ENCODE measurements at places on chromosomes 4 and X. TPM values are rescaled to one million over a fixed set of nuclear protein-coding genes. Genes with fewer than 3 reads are reported as not detected.
A peak's percentile ranks its signal among the peaks of the same experiment; 100 is the strongest.

DNA sequence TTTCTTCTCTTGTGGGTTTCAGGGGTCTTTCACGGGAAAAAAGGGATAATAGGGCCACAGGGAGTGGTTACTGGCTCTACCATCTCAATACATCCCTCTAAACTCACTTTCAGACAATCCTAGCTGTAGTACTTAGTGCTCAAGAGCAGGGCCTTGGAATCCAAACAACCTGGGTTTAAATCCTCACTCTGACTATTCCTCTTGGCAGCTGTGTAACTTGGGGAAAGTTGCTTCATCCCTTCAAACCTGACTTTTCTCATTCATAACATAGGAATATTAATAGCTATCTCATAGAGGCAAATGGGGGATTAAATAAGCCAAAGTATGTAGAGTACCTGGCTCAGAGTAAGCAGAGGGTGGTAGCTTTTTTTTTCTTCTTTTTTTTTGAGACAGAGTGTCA is 32.4 kb downstream of the CCNG2 start:
- no peak overlapping the region for H3K4me3 ChIP-seq
- peaks cover under 1% of the 10 kb centered on the region for H3K4me1 ChIP-seq
- H3K27ac ChIP-seq, result no peak overlapping the region
- 0 out of 2 replicates have a peak, but pooled peaks cover 2% of the 10 kb centered on the region for H3K27me3 ChIP-seq

- no peak for DNase-seq
- no peak overlapping the region for H3K4me3 ChIP-seq
- H3K27me3 ChIP-seq, result no peaks in the 10 kb centered on the region
- H3K27ac ChIP-seq, result no peak overlapping the region
- H3K4me1 ChIP-seq, result no peaks in the 10 kb centered on the region
- H3K36me3 ChIP-seq, result no peaks in the 10 kb centered on the region
Measured at GRCh38 chr4:160810424-160810823, 1353.4 kb downstream of the FSTL5 start.

- H3K27me3 ChIP-seq, result no peaks in the 10 kb centered on the region
- no peak overlapping the region for H3K4me3 ChIP-seq
- DNase-seq, result no peak
- H3K36me3 ChIP-seq, result no peaks in the 10 kb centered on the region
Measured at GRCh38 chr4:38088321-38088720, 128.1 kb downstream of the PTTG2 start.

DNA sequence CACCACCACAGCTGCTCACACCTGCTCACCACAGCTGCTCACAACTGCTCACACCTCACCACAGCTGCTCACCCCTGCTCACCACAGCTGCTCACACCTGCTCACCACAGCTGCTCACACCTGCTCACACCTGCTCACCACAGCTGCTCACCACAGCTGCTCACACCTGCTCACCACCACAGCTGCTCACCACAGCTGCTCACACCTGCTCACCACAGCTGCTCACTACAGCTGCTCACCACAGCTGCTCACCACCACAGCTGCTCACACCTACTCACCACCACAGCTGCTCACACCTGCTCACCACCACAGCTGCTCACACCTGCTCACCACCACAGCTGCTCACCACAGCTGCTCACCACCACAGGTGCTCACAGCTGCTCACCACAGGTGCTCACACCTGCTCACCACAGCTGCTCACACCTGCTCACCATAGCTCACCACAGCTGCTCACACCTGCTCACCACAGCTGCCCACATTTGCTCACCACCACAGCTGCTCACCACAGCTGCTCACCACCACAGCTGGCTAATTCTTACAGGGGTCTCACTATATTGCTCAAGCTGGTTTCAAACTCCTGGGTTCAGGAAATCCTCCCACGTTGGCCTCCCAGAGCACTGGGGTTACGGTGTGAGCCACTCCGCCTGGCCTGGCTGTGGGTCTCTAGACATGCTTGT is 30.4 kb upstream of the CPLX1 start:
- no peaks in the 10 kb centered on the region for H3K27me3 ChIP-seq
- no peak overlapping the region for H3K4me3 ChIP-seq
- H3K36me3 ChIP-seq, result peaks cover 13% of the 10 kb centered on the region
- H3K27ac ChIP-seq, result no peak overlapping the region
- H3K4me1 ChIP-seq, result no peaks in the 10 kb centered on the region

GRCh38 chr4:8324640-8325239 is 55.2 kb downstream of the HTRA3 start:
- H3K4me1 ChIP-seq, result peaks cover 11% of the 10 kb centered on the region
- peak; percentile 66 for DNase-seq
- H3K27ac ChIP-seq, result no peak overlapping the region
- no peaks in the 10 kb centered on the region for H3K27me3 ChIP-seq

MTTP gene
- not detected for polyA plus RNA-seq
